ENCODE measurements at places on chromosomes 1 and 21.

GRCh38 chr1:83997631-83998030 lies 1.3 kb downstream of the TTLL7 start:
- DNase-seq: no peak

DNA sequence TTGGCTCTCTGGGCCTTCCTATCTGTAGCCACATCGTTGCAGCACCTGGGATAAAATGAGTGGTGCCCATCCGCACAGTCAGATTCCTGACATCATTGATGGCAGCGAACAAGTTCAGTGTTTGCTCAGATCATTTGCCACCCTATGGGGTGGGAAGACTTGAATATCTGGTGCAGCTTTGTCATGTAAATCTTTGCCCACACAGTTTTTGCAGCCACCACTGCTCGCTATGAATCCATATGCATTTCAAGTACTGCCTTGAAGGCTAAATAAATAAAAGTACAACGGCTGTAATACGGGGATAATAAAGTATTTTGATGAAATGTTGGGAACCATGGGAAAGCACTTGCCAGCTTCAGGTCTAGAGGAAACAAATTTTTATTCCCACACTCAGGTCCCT lies 56.3 kb upstream of the COA6 start:
- DNase-seq: no peak

DNA sequence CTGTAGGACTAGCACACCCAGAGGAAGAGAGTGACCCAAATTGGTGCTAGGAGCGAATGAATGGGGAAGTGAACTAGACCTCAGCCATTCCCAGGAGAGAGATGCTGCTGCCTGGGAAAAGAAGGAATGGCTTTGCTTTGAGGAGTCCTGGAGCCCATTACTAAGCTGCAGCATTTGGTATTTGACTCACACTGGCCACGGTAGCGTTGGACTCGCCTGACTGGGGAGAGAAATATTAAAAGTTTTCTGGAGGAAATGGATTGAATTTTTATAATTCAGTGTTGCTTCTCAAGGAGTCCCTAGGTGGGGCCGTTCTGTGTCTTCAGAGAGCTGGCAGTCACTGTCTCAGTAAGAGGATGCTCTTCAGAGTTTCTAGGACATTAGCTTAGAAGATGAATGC lies 40.2 kb downstream of the PIK3CD start:
- no peak for DNase-seq

GRCh38 chr1:79037085-79037484 lies 30.6 kb upstream of the ADGRL4 start:
- DNase-seq: no peak

DNA sequence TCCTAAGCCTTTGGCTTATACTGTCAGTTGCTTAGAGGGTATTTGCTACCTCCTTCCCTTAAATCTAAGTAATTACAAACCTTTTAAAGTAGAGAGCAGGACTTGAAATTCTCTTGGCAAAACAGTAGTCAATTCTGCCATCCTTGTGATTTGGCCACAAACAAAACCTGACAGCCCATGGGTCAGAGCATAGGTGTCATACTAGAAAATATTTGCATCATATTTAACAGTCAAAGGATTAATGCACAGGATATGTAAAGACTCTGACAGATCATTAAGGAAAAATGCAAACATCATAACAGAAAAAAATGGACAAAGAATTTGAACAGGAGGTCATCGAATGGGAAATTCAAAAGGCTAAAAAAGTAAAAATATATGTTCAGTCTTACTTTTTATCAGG lies 50.5 kb downstream of the ZFYVE9 start:
- DNase-seq: no peak

DNA sequence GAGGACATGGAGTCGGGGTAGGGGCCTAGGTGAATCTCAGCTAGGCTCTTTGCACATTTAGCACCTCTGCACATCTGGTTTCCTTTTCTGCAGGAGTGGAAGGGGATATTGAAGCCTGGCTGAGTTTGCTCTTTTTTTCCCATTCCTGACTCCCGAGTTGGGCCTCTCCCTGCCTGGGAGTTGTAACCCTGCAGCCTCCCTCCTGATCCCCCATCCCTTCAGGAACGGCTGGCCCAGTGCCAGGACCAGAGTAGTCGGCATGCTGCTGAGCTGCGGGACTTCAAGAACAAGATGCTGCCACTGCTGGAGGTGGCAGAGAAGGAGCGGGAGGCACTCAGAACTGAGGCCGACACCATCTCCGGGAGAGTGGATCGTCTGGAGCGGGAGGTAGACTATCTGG lies 836 bp downstream of the OLFML3 start:
- no peak for DNase-seq

DNA sequence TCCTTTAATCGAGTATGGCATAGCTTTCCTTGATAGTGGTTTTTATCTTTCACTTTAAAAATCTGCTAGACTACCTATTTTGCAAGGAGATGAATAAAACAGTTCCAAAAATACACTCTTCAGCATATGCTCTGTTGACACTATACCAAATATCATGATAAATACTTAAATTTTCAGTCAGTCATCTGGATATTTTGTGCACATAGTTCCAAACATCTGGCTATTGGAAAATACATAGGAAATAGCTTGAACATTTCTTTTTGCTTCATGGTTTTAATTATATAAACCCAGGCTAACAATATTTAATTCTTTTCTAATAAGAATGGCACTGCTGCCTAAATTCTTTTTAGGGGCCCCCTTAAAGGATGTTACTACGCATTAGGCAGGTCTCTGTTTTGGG lies 342.1 kb downstream of the NEGR1 start:
- no peak for DNase-seq

DNA sequence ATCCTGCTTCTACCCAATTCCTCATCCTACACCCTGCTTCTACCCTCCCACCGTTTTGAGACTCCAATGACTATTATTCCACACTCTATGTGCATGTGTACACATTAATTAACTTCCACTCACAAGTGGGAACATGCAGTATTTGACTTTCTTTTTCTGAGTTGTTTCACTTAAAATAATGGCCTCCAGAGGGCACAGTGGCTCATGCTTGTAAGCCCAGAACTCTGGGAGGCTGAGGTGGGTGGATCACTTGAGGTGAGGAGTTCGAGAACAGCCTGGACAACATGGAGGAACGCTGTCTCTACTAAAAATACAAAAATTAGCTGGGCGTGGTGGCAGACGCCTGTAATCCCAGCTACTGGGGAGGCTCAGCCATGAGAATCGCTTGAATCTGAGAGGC lies 464.8 kb downstream of the PTBP2 start:
- DNase-seq: no peak

GRCh38 chr1:224506141-224506814 lies 71.7 kb upstream of the WDR26 start:
- no peak for DNase-seq

DNA sequence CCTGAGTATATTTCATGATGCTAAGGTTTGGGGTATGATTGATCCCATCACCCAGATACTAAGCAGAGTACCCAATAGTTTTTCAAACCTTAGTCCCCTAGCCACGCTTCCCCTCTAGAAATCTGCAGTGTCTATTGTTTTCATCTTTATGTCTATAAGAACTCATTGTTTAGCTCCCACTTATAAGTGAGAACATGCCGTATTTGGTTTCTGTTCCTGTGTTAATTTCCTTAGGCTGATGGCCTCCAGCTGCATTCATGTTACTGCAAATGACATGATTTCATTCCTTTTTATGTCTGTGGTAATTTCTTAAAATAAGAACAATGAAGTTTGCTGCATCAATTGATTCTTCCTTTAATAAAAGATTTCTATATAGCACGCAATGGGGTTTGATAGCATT lies 301.3 kb downstream of the PLPP3 start:
- no peak for DNase-seq

- DNase-seq: no peak
These were observed 52.8 kb upstream of the FOXD3 start for GRCh38 chr1:63269571-63269970.

GRCh38 chr1:115118086-115118485 lies 28.8 kb upstream of the TSPAN2 start:
- no peak for DNase-seq

GRCh38 chr1:54006508-54006907 lies 11.5 kb downstream of the LDLRAD1 start:
- no peak for DNase-seq

- no peak for DNase-seq
These were observed 1.3 kb downstream of the ARHGAP29 start for GRCh38 chr1:94236013-94236491.

GRCh38 chr1:40270152-40270834 lies 12.3 kb downstream of the ZMPSTE24 start:
- no peak for DNase-seq

DNA sequence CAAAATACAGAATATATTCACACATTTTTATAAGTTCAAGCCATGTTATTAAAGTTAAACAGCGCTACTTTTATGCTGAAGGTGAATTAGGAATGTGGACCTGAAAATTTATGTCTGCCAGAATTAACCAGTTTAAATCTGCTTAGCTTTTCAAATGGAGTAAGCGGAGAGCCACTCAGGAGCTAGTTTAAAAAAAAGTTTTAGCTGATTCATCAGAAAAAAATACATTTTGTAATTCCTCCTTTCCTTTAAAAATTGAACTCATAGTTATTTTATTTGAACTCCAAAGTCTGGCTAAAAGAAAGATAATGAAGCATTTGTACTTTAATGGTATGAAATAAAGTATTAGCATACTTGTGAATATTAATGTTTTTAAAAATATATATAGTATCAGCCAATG lies 21.2 kb downstream of the C21orf91 start:
- no peak for DNase-seq

DNA sequence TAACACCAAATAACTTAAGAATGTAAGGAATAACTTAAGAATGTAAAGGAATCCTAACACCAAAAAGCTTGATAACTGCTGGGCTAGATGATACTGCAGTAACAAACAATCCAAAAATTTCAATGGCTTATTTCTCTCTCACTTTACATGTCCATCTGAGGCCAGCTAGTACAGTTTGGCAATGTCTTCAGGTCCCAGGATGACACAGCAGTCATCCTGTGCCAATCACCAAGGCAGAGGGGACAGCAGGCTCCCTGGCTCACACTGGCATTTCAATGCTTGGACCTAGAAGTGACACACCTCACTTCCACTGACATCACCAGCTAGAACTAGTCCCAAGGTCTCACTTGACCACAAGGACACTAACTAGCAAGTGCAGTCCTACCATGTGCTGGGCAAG lies 15.3 kb downstream of the DNAJC11 start:
- DNase-seq: no peak

- DNase-seq: peak; percentile 93
These were observed at the start of gene YY1AP1 for GRCh38 chr1:155688324-155689080. TSS of gene YY1AP1 (minus strand) at chr1:155688774. CDS start at chr1:155680436, 8,338 bp downstream.

DNA sequence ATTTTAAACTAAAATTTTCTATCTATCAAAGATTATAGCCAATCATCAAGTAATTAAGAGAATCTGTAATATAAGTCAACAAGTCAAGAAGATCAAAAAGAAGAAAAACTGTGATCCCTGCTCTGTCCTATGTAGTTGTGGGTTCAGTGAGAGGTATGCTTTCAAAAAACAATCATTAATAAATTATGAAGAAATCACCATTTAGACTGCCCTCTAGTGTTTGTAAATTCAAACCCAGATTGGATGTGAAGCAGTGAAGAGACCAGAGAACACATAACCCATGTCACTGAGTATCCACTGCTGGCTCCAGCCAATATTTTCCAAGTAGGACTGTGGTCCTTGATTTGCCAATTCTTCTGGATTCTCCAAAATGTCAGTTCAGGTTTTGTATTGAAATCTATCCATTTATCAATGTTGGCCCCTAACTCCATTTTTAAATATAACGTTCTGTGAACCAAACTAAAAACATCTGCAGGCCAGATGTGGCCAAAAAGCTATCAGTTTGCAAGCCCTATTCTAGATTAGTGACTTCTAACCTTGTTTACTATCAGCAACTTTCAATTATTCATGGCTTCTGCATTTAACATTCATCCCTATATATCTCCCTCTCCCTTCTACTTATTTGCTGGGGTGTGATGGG lies 467.5 kb upstream of the CXADR start:
- no peak for DNase-seq

- DNase-seq: no peak
These were observed 27.6 kb downstream of the C2CD2 start for GRCh38 chr21:41926117-41926806.

GRCh38 chr1:43910343-43910742 lies 23.3 kb upstream of the ARTN start:
- DNase-seq: no peak

DNA sequence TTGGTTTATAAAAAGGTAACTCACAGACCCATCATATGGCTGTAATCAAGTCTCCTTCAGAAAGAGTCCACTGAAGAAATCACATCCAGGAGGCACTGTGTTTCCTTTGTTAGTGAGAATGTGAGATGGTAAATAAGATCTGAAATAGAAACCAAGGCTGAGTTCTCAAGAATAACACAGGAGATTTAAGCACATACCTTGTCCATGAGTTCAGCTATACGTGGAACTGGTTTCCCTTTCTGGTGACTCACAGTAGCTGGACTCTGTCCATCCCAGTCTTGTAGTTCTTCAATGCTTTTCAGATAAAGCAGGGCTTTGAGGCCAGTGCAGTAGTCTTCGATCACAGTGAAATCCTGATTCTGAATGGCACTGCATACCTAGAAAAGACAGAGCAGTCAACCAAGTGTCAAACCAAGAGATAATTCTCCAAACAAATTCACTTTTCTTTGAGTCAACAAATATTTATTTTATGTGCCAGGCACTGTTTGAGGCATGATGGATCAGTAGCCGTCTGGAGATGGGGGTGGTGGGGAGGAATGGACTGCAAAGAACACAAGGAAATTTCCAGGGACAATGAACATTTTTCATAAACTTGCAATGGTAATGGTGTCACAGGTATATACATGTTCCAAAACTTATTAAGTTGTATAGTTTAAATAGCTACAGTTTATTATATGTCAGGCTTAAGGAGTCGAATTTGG lies 471.4 kb downstream of the PTBP2 start:
- DNase-seq: no peak

DNA sequence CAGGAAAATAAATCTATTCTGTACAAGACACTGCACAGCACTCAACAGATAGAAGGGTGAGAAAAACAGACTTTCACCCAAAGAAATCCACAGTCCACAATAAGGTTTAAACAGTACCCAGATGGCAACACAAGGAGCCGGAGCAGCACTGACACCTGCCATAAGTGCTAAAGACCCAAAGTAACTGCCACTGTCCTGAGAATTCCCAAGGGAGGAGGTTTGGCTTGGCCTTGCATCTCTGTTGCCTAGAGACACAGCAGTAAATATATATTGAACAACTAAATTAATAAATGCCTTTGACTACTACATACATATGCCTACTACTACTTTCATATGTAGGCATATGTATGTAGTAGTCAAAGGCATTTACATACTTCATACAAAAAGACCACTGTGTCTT lies 68.0 kb downstream of the VAV3 start:
- no peak for DNase-seq

- DNase-seq: no peak
These were observed 26.2 kb downstream of the EXTL2 start for GRCh38 chr1:100868364-100868995.
